ENCODE measurements at places on chromosomes 16 and 17.
A peak's percentile ranks its signal among the peaks of the same experiment; 100 is the strongest.

DNA sequence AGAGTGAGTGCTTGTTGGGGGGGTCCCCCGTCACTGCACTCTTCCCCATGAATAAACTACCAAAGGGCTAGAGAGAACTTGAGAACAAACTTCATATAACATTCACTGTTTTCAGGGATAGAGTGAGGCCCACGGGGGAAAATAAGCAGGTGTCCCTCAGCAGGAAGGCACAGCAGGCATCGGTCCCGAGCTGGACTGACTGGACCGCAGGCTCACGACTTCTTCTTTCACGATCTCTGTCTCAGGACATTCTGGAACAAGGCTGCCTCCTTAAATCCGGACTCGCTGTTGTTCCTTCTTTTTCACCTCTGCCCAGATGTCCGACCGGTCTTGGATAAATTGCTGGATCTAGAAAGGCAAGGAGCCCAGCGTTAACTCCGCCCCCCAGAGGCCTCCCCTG is 14.8 kb downstream of the CCDC42 start:
- no peak for DNase-seq

DNA sequence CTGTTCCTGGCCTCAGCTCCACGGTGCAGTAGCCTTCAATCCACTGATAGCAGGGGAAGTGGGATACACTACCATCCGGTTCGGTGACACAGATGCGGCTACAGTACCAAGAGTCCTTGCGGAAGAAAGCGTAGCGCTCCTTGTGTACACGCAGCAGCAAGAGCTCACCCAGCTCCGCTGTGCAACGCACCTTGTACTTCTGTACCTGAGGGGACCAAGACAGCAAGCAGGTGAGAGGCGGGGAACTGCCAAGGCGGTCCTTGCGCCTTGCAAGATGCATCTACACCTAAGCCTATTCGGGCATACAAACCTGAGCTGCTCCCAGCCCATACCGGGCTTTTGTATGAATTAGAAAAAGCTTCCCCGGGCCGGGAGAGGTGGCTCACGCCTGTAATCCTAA is 1.5 kb downstream of the ALOXE3 start:
- no peak for DNase-seq

- no peak for DNase-seq
Observed at GRCh38 chr16:73847090-73847489, 449.5 kb upstream of the PSMD7 start.

- peak; percentile 49 for DNase-seq
Observed at GRCh38 chr17:77281122-77281903, 140.5 kb downstream of the SEC14L1 start.

GRCh38 chr16:3007957-3008689 is 4.6 kb upstream of the CLDN9 start:
- DNase-seq = no peak

GRCh38 chr17:64002658-64003525 is 4.7 kb downstream of the PRR29 start:
- no peak for DNase-seq

GRCh38 chr16:48452991-48453760 is 68.0 kb upstream of the SIAH1 start:
- DNase-seq = no peak

DNA sequence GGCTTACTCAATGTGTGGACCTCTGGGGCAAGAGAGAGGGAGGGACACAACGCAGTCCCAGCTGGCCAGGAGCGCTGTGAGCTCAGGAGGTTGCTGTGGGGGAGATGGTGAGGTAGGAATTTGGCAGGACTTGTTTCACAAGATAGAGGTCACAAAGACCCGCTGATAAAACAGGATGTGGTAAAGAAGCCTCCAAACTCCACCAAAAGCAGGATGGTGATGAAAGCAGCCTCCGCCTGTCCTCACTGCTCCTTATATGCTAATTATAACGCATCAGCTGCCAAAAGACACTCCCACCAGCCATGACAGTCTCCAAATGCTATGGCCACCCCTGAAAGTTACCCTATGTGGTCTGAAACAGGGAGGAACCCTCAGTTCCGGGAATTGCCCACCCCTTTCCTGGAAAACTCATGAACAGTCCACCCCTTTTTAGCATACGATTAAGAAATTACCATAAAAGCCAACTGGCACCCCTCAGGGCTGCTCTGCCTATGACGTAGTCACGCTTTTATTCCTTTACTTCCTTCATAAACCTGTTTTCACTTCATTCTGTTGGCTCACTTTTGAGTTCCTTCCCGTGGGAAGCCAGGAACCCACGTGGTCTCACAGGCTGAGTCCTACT is 5.3 kb upstream of the EIF4A3 start:
- DNase-seq = no peak

DNA sequence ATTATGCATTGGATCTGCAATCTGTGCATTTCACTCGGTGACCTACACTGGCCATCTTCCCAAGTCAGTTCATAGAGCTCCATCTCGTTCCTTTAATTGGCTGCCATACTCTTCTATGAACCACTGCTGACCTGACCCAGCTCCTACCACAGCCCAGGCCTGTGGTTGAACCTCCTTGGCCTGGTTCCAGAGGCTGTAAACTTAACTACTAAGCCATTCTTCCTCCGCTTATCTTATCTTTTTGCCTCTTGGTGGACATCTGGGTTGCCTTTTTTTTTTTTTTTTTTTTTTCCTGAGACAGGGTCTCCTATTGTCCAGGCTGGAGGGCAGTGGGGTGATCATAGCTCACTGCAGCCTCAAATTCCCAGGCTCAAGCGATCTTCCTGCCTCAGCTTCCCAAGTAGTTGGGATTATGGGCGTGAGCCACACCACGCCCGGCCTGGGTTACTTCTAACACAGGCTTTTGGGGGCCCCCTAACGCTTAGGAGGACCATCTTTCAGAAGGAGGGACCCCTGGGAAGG is 18.3 kb downstream of the COQ7 start:
- no peak for DNase-seq

DNA sequence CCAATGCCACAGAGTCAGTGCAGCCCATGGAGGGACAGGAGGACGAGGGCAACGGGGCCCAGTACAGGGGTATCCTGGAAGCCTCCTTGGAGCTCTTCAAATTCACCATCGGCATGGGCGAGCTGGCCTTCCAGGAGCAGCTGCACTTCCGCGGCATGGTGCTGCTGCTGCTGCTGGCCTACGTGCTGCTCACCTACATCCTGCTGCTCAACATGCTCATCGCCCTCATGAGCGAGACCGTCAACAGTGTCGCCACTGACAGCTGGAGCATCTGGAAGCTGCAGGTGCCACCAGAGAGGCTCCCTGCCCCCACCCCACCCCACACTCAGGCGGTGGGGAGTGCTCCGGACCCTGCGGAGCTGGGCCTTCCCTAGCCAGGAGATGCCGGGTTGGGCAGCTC is 16.6 kb downstream of the TRPV2 start:
- DNase-seq = no peak

GRCh38 chr17:4472286-4472685 is 26.4 kb upstream of the SPNS2 start:
- no peak for DNase-seq

- DNase-seq = no peak
Observed at GRCh38 chr16:87970186-87970585, 19.0 kb downstream of the BANP start.

DNA sequence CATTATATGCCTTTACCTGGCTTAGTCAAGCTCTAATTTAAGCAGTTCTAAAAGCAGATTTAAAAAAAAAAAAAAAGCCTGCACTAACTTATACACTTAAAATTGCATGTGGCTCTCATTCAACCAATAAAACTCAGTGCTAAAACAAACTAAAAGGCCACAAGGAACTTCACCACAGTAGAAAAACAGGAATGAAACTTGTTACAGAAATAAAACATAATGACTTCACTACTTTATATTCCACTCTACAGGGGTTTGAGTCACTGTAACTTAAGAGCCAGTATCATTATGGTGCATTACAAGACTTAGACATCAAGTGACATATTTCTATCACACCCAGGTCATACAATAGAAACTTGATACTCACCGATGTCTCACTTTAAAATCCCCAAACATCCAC is 11.1 kb downstream of the CA10 start:
- no peak for DNase-seq

DNA sequence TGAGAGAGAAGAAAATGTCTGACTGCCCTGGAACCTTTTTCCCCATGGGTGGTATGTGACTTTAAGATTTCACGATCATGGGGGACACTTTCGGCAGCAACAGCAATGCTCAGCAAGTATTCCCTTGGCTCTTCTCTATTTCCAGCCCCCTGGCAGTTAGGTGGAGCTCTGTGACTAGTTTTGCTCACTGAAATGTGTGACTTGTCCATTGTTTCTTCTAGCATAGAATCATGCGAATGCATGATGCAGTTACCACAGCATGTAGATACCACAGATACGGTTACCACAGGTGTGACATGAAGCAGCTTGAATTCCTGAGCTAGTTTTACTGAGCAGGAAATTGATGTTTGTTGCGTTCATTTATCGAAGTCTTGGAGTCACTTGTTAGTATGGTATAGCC is 1034.5 kb upstream of the EEF2KMT start:
- DNase-seq = no peak

DNA sequence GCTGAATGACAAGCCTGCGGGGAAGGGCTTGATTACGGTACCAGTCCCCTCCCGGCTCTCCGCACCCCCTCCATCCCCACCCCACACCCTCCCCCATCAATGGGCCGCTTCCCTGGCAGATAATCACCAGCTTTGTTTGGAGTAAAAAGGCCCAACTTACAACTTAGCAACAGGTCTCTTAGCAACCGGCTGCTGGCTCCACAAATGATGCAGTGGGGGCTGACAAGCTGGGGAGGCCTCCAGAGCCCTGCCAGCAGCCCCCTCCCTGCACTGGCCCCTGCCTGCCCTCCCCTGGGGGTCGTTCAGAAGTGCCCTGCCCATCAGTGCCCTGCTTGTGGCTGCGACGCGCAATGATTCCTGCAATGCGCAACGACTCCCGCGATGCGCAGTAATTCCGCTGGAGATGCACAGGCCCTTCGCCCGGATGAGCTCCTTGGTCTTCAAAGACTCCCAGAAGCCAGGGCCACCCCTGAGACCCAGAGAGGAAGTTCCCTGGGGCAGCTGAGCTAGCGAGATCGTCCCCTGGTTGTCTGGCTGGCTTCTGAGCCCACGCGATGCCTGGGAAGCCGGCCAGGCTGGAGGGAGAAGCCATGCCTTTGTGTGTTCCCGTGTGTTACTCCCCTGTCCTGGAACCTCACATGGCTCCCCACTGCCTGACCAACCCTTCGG is 23.3 kb downstream of the CPNE2 start:
- DNase-seq = no peak

- no peak for DNase-seq
Observed at GRCh38 chr16:69057400-69058378, 47.8 kb upstream of the HAS3 start.

DNA sequence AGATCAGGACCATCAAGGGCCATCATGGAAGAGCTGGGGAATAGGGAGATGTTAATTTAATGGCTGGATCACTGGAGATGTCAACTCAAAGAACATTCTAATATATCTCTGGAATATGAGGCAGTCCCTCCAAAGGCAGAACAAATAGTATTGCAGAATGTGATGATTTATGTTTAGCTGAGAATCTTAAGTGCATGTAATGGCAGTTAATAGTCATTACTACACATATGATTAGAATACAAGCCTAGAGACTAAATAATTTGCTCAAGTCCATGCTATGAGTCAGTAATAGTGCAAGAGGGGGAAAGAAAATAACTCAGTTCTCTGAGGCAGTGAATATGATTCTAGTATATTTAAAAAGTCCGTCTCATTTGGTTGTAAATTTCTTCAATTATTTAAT is 32.3 kb downstream of the SNTB2 start:
- no peak for DNase-seq

DNA sequence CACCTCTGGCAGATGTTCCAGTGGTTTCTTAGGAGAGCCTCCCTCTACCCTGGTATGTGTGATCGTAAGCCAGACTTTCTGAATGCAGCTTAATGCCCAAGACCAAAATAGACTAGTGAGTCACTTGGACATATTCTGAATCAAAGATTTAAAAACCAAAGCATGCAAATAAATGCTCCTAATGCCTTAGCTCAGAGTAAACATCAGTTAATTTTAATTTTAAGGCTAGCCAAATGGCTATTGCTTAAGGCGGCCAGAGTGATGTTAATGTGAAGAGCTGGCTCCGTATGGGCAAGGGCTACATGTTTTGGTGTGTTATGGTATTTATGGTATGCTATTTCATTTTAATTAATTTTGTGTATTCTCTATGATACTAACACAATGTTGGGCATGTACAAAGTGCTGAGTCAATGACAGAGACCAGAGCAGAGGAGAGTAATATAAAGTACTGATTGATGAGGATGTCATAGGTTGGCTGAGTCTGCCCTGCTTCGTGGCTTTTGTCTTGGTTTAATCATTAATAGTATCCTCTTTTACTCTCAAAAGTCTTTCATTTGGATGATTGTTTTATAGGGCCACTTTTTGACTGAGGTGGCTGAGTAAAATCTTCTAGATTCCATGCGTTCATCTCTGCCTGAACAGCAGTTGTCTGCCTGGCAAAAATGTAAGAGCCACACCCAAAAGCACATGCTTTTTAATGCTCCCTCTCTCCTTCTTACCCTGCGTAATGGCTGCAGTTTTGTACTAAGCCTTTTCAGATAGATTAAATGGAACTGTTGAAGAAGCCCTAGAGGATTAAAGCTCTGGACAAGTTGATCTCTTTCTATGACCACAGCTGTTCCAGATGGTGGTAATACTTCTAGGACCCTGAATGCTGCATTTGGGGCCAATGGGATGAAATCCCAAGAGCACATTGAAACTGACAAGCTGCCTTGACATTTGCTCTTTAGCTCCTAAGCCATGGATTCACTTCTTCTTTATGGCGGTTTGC is 59.6 kb downstream of the MAP2K6 start:
- DNase-seq = no peak

DNA sequence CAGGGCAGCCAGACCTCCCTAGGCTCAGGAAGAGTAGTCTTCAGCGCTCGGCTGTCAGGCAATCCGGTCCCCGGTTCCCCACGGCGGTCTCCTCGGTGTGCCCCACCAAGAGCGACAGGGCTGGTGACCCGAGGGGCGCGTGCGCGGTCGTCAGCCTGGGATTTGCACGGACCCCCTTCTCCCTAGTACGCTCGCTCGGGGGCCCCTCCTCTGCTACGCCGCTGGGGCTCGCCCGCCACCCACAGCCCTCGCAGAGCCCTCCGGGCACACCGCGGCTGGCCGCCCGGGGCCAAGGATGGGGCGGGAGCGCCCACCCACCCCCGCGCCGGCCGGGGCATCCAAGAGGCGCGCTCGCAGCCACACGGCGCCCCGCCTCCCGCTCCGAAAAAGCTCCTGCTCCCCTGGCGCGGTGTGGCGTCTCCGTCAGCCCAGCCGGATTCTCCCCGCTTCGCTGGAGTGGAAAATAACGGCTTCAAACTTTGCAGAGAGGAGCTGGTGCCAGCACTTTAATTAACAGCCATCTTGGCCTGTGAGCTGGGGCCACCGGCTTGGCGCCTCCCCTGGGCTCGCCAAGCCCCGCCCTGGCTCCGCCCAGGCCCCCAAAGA is 2.1 kb upstream of the C1QL1 start:
- no peak for DNase-seq

GRCh38 chr16:4783951-4784336 is 4.2 kb downstream of the SEPTIN12 start:
- DNase-seq = no peak

- DNase-seq = no peak
Observed at GRCh38 chr17:39143552-39144093, 7.8 kb downstream of the PLXDC1 start.

DNA sequence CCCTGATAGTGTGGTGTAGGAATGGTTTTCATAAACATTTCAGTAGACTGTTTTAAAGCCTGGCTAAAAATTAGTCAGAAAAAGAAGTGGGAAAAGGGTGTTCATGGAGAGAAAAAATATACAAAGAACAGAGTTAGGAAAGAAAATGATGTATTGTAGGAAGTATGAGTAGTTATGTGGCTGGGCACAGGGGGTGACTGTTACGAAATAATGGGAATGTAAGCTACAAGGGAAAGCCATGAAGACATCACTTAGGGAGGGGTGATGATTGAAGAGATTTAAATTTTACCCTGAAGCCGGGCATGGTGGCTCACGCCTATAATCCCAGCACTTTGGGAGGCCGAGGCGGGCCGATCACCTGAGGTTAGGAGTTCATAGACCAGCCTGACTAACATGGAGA is 55.3 kb downstream of the NUP88 start:
- DNase-seq = no peak
